ENCODE measurements at places on chromosomes 4 and X.

GRCh38 chr4:94334476-94334875, 8.2 kb downstream of the HPGDS start:
- no peak for DNase-seq

DNA sequence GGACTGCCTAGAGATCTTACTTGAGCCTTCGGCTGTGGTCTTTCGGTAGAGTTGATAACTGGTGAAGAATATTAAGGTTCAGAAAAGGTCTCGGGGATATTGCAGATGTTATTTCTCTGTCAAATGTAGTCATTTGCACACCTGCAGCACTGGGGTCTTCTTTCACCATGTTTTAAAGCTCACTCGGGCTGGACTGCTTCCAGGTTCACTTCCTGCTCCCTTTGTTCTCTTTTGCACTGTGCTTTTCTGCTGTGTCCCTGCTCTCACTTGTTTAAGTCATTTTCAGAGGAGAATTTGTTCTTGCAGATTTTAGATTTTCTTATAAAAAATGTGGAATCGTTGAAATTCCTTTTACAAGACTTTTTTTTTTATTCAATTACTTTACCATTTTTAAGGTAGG, 68.5 kb downstream of the BMPR1B start:
- no peak for DNase-seq

DNA sequence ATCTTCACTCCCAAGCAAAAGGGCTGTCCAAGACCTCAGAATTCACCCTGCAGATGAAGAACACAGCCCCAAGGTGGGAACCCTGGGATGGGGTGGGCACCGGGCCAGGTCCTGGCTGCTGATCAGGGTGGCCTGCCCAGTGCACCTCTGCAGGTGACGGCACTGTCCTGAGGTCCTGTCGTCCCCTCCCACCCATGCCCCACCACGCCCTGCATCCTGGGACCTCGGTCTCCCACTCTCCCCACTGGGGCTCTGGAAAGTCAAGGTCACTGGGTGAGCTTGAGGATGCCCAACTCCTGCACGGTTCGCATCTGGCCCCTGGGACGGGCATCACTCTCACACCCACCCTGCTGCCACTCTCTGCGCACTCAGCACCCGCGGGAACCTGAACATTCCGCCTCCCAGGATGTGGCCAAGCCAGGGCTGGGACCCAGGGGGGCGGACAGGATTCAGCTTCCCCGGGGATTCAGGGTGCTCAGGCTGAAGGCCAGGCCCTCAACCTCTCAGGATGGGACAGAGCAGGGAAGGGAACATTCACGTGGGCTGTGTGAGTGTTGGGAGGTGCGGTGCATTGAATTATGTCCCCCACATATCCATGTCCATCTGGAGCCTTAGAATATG, 115.9 kb downstream of the CPZ start:
- DNase-seq: no peak

DNA sequence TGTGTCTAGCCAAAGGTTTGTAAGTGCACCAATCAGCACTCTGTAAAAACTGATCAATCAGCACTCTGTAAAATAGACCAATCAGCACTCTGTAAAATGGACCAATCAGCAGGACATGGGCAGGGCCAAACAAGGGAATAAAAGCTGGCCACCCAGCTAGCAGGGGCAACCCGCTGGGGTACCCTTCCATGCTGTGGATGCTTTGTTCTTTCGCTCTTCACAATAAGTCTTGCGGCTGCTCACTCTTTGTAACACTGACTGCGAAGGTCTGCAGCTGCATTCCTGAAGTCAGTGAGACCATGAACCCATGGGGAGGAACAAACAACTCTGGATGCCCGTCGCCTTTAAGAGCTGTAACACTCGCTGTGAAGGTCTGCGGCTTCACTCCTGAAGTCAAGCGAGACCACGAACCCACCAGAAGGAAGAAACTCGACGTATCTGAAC, 14.3 kb downstream of the HNRNPDL start:
- no peak for DNase-seq

GRCh38 chr4:160350944-160351343, 1248.1 kb downstream of the RAPGEF2 start:
- DNase-seq: no peak

DNA sequence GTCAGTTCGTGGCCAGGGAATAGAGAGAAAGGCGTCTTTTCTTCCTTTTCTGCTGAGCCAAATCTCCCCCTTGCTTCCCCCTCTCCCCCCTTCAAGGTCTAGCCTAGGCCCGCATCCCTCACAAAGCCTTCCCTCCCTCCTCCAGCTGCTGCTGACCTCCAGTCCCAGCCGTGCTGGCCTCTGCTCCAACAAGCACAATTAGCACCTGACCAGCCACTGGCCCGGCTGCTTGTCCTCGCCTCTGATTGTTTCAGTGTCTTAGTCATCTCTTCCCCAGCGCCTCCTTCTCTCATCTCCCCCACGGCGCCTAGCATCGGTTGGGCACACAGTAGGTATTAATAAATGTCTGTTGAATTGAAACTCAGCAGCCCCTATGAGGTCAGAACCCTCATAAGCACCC, 4.2 kb downstream of the ELF4 start:
- no peak for DNase-seq

- no peak for DNase-seq
These were observed 71.5 kb upstream of the EDNRA start for GRCh38 chr4:147409350-147409749.

DNA sequence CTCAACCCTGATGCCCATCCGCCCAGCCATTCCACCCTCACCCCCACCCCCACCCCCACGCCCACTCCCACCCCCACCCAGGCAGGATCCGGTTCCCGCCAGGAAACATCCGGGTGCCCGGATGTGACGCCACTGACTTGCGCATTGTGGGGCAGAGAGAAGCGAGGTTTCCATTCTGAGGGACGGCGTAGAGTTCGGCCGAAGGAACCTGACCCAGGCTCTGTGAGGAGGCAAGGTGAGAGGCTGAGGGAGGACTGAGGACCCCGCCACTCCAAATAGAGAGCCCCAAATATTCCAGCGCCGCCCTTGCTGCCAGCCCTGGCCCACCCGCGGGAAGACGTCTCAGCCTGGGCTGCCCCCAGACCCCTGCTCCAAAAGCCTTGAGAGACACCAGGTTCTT, at the start of gene MAGEA1:
Gene MAGEA1, plus strand, starts transcription at position 154 of the 400 bp plus-strand sequence. CDS start 3,106 bp downstream, outside the sequence.
- DNase-seq: no peak

DNA sequence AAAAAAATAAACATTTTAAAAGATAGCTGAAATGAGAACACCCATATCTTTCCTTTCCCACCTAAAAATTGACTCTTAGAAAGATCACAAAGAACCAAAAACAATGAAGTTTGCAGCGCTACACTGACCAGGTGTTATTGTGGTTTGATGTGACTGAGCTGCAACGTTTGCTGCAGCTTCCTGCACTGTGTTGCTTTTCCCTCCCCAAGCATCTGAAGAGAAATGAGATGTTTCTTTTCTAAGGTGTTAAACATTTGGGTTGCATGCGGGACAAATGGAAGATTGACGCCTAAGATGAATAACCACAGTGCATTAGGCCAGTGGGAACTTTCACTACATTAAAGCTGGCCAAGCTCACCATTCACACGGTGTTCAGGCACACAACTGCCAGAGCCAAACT, 8.9 kb downstream of the LEF1 start:
- DNase-seq: no peak

GRCh38 chrX:19446397-19446796, 68.9 kb downstream of the MAP3K15 start:
- no peak for DNase-seq

- DNase-seq: no peak
These were observed 887 bp upstream of the IL1RAPL2 start for GRCh38 chrX:104564921-104565703.

GRCh38 chr4:105970371-105970770, 75.1 kb downstream of the NPNT start:
- DNase-seq: no peak

DNA sequence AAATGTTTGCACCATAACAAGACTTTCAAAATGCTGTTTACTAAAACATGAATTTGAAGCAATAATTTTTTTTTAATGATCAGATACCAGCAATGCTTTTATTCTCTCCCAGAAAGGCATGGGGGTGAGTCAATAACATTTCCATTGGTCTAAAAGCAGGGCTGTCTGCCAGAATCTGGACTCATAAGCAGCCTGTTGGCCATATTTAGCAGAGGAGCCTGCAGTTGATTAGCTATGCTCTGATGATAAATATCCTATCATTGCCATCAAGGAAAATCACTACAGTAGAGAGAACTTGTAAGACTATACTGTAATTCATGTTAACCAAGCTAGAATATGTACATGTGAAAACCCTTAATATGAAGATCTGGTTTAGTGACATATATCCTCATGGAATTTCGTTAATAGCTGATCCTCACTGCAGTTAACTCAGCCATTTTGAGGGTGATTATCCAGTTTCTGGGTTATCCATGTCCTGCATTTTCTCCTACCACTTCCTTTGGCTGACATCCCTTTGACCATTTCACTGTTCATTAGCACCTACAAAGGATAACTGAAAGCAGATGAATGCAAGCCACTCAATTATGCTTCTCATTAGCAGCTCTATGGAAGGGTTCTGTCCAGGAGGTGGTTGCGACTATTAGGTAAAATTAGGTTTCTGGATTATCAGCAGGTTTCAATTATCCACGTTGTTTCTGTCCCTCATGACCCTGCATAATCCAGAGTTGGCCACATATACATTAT, 72.9 kb upstream of the DIAPH2 start:
- DNase-seq: no peak

DNA sequence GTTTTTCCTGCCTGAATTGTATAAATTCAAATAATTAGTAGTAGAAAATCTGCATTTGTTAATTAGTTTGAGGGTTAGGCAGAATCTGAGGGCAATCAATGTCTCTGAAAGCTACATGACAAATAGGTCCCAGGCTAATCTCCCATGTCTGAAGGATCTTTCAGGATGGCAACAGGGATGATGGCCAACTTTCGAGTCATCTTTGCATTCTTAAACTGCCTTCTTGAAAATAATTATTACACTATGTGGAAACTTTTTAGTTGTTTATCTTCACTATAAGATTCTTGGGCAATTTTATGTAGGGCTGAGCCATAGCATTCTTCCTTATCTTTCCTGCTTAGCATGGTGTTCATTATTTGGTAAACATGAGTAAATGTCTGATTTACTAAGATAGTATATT, 490.3 kb upstream of the EPHA5 start:
- DNase-seq: no peak

GRCh38 chr4:71369536-71369935, 30.7 kb downstream of the SLC4A4 start:
- no peak for DNase-seq
